CD4-positive, alpha-beta T cell treated with Interleukin-2 at 100 ng/mL for 4 hours (primary cell): ENCODE measurements at places on chromosomes 4 and X.

DNA sequence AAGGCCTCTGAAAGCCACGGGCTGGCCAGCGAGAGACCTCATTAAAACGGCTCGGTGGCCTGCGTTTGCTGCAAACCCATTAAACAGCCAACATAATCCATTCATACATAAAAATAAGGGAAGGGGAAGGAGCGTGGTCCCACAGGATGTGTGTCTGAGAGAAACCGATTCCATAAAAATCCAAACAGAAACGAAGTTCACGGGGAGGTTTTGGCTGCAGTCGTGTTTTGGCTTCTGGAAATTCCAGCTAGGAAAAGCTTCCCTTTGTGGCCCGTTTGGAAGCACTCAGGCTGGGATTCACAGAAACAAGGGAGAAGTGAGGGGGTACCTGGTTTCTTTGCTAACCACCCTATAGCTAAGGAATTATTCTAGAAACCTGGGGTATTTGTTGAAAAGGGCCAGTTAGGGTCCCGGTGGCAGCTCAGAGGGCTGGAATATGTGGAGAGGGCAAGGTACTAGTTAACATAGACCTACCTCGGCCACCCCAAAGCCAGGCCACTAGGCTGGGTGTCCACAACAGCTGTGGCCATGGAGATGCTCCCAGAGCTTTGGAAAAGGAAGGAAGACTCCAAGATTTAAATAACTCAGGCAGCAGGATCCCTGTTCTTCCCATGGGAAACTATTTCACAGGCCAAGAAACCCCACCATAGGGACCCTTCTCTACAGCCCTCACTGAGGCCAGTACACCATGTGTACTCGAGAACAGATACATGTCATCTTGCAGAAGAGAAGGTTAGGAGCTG lies 166.8 kb downstream of the BCOR start:
- DNase-seq = no peak

DNA sequence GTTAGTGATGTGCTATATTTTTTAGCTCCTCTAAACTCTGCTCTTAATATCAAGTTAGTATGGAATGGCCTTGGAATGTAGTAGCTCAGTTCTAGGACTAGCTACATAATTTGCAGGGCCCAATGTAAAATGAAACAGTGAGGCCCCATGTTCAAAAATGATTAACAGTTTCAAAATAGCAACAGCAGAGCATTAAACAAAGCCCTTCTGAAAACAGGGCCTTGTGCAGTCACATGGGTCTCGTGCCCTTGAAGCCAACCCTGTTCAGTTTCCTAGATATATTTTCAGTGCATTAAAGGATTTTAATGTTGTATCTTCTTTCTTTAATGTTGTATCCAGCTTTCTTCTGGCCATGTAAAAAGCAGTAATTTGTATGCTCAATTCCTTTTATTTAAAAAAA lies 82.1 kb downstream of the TASL start:
- no peak for DNase-seq

DNA sequence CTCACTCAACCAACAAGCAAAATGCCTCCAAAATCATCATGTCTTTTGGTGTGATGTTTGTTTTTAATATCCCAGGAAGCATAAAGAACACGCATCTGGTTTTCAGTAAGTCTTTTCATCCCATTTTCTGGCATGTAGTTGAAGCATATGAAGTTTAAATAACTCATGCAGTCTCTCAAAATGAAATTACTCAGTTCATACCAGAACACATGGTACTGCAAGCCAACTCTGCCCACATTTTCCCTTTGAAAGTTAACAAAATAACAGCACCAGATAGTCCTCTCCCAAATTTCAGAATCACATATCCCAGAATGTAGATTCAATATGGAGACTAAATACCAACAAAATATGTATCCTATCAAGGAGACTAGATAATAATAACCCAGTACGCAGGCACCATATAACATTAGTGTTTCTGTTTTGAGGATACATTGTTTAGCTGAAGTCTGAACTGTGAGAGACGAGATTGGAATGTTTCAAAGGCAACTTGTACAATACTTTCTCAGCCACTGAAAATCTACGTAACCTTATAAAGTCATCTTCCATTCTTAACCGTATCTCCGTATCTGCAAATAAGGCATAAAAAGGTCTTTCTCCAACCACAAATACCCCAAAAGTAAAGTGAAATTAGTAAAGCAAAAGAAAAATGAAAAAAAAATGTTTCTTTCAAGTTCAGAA lies 23.1 kb downstream of the CORIN start:
- DNase-seq = no peak

GRCh38 chr4:159460371-159460770 lies 357.5 kb downstream of the RAPGEF2 start:
- DNase-seq = no peak

- DNase-seq = no peak
These were observed 240.8 kb downstream of the STK32B start for GRCh38 chr4:5292101-5292500.

DNA sequence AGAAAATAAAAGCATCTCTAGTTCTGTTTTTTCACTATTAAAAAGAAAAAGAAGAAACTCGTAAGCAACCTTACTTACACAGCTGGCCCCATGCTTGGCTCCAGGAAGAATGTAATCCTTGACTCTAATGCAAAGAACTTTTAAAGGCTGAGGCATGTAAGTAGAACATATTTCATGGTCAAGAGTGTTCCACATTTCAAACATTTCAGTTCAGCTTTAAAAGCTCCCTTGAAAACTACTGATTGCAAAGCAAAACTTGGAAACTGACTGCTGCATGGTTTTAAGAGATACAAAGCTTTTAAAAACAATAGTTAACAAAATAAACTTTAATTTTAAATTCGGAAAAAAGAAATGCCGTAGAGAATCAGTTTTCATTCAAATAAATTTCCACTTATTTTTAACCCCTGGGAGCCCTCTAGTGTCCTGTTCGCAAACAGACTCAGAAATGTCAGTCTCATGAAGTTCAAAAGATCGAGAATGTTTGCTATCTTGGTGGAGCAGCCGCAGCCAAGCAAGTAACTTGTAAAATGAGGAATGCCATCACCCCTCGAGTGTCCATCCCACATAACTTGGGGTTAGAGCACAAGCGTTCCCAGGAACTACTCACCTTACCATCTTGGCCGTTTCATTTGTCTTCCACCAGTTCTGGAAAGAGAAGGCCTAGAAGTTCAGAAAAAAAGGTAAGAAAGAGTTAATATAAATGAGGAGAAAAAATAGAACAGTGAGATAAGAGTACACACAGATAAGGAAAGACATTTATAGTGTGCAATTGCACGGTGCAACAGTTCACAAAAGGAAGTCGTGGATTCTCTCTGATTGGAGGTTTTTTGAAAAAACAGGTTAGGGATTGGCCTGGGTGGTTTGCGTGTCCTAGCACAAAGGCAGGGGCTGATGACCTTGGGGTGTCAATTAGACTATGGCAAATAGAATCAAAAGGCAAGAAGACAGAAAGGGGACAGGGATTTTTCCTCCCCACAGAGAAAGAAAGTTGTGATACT lies at the start of gene GASK1B:
Gene GASK1B (minus strand): TSS at position 765 of the 998 bp plus-strand sequence. CDS start 1,650 bp downstream, outside the sequence.
- no peak for DNase-seq

- no peak for DNase-seq
These were observed 124.4 kb downstream of the RELL1 start for GRCh38 chr4:37561803-37562207.

DNA sequence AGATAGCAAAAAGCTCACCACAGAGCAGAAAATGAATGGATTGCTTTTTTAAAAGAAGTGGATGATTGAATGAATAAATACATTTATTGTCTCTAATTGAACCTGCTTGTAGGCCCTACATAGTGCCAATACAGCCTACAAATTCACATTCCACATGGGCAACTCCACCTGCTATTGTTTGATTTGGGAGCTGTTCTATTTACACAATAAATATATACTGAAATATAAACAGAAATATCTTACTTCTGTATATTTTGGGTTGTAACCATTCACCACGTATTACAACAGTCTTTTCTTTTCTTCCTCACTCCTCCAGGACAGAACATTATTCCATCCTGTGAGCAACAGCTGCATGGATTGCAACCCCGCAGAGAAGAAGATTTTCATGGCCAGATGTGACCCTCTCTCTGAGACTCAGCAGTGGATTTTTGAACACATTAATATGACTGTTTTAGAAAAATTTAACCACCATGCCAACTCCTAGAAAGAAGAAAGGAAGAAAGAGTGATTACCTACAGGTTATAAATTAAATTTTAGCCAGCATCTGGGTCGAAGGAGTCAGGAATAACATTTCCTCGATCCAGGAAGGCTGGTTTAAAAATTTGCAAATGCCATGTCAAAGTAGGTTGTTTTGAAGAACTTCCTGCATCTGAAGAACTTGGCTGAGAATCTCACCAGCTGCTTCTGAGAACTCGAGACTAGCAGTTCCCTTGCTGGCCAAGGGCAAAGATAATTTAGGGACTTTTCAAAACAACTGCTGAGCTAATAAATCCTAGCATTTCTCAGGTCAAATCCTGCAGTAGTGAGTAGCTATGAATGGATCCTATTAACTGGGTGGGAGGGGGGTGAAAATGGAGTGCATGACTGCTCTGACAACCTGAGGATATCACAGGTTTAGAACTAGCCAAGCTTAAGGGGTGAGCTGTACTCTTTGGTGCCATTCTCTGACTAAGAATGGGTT lies 128.7 kb upstream of the GALNT7 start:
- no peak for DNase-seq

- no peak for DNase-seq
These were observed 262.8 kb downstream of the EPHA5 start for GRCh38 chr4:65407483-65407882.

DNA sequence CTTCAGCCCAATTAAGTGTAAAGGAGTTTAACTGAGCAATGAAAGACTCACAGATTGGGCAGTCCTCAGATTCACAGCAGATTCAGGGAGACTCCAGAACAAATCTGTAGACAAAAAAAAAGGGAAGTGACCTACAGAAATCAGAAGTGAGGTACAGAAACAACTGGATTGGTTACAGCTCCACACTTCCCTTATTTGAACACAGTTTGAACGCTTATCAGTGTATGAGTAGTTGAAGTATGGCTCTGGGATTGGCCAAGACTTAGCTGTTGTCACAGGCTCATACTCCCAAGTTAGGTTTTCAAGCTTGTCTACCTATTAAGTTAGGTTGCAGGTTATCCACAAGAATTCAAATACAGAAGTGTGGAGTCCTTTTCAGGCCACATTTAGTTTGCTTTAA lies 112.4 kb upstream of the ELOVL6 start:
- no peak for DNase-seq

- DNase-seq = no peak
These were observed 663.2 kb upstream of the INTU start for GRCh38 chr4:126969360-126970235.
